Erythroblast (primary cell): ENCODE measurements at places on chromosomes 4 and X.

DNA sequence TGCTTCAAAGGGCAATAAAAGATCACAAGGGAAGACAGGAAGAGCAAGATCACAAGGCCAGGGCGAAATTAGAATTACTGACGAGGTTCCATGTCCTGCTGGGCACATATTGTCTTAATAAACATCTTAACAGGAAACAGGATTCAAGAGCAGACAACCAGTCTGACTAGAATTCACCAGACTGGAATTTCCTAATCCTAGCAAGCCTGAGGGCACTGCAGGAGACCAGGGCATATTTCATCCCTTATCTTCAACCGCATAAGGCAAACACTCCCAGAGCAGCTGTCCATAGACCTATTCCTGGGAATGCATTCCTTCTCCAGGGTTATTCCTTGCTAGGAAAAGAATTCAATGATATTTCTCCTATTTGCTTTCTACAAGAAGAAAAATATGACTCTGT lies 12.4 kb upstream of the TDO2 start:
- no peak for DNase-seq

DNA sequence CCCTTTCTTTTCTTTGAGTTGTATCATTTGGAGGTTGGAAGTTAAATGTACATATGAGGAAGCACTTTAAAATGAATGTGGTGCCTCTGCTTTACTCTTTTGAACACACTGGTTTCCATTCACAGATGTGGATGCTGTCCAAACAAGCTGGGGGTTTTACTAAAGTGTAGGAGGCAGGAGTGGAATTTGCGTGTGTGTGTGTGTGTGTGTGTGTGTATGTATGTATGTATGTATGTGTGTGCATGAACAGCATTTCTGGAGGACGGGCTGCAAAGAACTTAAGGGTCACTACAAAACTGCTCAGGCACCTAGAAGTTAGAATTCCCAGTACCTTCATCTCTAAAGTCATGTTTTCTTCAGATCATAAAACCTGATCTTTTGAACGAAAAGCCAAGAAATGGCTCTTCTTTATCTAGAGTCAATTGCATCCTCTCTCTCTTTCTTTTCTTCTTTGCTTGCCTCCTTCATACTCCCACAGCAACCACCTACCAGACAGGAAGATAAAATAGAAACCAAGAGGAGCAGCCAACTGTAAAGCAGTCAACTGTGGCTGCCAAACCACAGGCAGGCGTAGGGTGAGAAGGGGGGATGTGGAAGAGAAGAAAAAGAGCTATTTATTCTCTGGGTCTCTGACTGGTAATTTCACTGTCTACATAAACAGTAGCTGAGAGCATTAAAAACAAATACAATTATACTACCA lies 177.0 kb upstream of the RASGEF1B start:
- no peak for DNase-seq

- no peak for DNase-seq
Measured at GRCh38 chr4:19880206-19880605, 371.5 kb upstream of the SLIT2 start.

GRCh38 chrX:136386826-136387225 lies 86.1 kb downstream of the ADGRG4 start:
- no peak for DNase-seq

DNA sequence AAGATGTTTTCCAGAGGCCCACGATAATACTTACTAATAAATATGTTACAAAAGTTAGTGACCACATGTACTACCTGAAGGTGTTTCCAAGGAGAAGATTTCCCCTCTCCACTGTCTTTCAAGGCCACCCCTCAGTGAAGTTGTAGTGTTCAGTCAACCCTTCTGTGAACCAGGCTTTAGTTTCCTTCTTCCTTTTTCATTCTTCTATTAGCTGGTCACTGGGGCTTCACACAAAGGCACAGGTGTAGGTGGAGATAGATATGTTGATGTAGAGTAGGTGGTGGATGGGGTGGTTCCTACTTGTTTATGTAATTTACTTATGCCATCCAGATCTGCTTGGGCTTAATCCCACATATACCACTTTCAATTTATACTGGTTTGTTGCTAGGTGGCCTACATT lies 43.3 kb upstream of the ADAM29 start:
- no peak for DNase-seq

DNA sequence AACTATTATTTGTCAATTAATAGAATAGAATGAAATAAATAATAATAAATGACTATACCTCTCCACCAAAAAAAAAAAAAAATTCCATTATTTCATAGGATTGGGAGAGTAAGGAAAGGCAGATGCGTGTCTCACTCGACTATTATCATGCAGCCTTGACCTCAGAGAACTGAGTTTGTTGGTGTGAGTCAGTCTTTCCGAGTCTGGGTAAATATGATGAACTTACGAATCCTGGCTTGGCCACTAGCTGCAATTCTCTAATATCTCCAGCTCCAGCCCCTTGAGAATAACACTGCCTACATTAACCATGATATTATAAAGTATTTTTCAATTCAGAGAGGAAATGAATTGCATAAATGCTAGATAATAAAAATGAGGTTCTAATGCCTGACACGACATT lies 46.6 kb upstream of the DHX15 start:
- DNase-seq = no peak
